Midbrain (tissue), 1 donor: ENCODE measurements at places on chromosomes 4 and X.

DNA sequence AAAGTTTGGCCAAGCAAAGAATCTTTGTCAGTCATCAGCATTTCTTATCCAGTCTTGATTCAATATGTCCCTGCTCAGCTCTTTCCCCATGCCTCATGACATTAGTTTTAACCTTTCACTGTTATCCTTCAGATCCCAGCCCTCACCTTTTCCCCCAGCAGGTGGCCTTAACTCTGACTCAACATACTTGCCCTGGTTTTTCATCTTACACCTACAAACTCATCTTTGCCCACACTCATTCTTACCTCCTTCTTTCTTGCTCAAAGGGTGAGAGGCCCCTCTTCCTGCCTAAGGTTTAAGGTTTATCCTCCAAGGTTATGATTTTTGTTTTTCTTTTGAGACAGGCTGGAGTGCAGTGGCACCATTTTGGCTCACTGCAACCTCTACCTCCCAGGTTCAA is 10.6 kb upstream of the ANXA5 start:
- no peak for DNase-seq

- DNase-seq: no peak
These were observed 31.1 kb downstream of the MAML3 start for GRCh38 chr4:140122891-140123290.

DNA sequence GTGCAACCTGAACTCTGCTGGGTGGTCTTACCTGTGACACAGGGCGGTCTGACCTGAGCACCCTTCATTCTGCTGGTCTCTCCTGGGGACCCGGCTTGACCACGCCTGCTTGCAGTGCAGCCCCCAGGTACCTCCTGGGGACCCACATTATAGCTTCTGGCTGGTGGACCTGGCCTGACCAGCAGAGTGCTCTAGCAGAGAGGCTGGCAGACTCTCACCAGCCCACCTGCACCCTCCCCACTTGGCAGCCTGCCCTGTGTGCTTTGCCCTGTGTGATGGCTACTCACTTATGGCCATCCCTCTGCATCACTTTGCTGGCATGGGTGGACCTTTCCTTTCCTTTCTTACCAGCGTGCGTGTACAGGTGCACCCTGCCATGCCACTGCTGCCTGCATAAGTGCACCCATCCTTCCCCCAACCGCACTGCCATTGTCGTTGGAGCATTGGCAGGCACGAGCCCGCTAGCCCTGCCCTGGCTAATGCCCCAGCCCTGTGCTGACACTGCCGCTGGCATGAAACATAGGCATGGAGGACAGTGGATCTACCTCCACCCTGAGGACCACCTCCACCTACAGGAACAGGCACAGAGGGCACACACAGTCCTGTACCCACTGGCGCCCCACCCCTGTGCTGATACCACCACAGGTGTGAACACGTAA is 21.5 kb upstream of the H2AZ1 start:
- DNase-seq: no peak

DNA sequence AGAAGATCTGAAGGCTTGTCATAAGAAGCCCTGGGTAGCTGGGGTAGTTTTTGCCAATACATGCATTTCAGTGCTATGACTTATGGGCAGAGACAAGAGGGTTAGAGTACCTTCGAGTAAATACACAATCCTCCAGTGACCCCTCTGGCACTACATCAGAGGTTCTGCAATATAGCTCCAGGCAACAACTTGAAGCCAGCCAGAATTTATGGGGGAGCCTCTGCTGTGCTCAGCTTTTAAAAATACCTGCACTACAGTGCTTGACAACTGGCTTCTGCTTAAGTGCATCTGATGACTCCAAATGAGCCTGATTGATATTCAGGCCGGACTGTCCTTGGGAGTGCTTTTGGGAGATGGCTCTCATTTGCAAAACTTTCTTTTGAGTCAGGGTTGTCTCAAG is 44.9 kb upstream of the SMAD1 start:
- no peak for DNase-seq
